SK-N-SH (cell line): ENCODE measurements at places on chromosomes 11 and 22.
A peak's percentile ranks its signal among the peaks of the same experiment; 100 is the strongest.

DNA sequence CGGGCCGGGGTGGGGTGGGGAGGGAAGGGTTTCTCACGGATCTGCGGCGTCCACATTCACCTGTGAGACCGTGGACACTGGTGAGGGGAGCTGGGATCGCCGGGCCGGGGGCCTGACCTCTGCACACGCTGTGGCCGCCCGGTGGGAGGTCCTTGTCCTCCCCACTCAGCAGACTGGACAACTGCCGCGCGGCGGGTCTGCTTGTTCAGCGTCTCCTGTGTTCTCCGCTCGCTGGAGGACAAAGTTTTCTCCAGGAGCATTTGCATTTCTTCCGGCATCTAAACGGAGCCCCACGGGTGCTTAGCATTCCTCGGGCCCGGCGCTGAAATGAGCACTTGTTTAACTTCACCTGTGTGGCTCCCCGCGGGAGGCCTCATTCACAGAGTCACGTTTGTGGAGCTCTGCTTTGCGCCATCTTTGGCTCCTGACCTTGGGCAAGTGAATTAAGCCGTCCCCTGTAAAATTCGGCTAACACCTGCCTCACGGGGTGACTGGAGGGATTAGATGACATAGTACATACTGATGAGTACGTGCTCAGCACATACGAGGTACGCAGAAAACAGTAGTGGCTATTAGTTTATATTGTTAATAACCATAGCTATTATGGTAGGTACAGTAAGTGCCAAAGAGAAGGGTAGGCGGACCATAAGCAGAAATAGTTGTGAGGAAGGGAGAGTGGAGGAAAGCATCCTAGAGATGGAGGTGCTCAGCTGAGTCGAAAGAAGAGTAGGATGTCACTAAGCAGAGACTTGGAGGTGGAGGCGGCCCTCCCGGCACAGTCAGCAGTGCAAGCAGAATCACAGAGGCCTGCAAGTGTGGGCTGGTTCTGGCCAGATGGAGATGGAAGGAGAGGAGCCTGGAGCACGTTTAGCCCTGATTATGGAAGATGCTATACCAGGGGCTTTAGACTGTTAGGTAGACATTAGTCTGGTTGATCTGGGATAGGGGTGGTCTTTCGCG is 885 bp downstream of the TRMU start:
- peak; percentile 65 for DNase-seq

DNA sequence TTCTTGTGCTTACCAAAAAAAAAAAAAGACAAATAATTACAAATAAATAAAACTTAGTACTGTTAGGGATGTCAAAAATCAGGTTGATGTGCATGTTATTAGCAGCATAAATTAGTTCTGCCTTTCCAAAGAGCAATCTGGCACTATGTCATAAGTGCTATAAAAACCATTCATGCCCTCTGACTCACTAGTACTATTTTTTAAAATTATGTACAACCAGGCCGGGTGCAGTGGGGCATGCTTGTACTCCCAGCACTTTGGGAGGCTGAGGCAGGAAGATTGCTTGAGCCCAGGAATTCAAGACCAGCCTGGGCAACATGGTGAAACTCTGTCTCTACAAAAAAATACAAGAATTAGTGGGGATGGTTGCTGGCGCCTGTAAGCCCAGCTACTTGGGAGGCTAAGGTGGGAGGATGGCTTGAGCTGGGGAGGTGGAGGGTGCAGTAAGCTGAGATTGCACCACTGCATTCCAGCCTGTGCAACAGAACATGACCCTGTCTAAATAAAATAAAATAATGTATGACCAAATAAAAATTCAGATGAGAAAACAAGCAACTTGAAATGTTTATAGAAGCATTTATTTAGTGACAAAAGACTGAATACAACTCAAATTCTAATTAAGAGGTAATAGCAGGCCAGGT is 25.3 kb downstream of the UEVLD start:
- no peak for DNase-seq

DNA sequence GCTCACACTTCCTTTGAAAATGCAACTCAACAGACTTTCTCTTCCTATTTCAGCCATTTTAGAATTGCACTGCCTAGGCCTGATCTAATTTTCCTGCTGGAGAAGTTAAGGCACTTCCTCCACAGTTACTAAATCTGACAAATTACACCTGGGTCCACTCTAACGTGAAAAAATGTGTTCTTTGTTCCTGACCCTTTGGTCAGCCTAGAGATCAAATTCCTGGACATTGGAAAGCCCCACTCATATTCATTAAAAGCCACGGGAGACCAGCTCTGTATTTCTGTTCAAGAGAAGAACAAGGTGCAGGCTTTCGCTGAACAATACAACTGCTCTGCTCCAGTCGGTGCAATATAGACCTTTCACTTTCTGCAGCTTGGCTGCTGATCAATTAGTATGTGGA is 96.6 kb downstream of the MPPED2 start:
- DNase-seq = no peak

DNA sequence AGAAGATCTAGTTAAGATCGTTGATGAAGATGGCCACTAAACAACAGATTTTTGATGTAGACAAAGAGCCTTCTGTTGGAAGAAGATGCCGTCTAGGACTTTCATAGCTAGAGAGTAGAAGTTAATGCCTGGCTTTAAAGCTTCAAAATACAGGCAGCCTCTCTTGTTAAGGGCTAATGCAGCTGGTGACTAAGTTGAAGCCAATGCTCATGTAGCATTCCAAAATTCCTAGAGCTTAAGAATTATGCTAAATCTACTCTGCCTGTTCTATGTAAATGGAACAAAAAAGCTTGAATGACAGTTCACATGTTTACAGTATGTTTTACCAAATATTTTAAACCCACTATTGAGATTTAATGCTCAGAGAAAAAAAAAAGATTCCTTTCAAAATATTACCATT is 492.6 kb downstream of the CNTN5 start:
- no peak for DNase-seq

DNA sequence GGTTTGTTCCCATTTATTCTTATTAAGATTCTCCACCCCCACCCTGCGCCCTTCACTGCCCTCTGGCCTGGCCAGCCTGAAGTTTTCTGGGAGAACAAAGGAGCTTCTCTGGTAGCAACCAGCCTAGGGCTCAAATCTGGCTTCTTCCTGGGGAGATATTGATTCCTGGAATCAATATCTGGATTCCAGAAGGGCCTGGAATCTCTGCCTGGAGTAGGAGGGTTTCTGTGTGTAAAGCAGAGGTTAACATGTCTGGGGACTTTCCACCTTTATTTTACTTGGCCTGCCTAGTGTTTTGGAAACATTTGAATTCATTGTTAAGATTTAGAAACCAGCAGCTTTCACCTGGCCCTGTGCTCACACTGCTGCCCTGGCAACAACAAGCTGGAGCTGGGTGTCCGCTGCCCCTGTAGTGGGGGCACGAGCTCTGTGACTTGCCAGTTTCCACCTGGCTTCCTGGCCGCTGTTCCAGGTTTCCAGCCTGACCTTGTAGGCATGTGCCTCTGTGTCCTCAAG is 5.5 kb downstream of the C11orf91 start:
- DNase-seq = no peak

DNA sequence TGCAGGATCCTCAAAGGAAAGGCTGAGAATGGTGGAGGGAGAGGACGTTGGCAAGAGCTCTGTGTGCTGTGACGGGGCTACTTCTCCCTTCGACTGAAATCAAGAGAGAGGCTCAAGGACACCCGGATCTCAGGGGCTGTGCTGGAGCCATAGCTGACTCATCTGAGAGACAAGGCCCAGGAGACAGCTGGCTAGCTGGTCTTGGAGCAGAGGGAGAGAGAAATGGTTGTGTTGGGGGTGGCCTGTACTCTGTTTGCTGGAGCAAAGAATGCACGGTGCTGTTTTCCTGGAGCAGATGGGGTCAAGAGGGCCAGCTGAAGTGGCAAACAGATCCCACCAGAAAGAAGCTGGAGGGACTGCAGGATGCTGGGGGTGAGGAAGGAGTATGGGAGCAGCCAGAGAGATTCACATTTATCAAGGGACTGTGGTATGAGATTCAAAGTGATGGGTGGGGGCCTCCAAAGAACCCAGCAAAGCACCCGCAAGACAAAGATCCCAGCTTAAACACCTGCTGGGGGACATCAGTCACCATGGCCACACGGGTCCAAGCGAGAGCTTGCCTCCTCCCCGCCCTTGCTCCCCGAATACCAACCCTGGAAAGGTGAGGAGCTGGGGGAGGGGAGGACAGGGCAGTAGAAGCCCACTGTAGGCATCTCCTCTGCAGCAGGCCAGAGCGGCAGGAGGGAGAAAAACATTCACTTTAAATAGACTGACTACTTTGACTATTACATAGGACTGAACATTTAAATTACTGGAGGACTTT is 40.8 kb downstream of the MAP6 start:
- DNase-seq = no peak

DNA sequence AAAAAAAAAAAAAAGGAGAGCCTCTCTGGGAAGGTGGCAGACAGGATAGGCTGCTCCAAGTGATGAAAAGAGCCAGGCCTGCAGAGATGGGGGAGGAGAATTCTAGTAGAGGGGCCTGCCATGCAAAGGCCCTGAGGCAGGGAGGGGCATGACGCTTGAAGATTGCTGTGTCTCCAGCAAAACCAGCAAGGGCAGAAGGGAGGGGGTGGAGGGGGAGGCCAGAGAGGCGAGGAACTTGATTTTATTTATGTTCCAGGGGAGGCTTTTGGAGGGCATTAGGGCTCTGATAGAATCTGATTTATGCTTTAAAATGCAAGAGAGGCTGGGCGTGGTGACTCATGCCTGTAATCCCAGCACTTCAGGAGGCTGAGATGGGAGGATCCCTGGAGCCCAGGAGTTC is 16.7 kb upstream of the PACSIN2 start:
- DNase-seq = no peak

GRCh38 chr22:30906411-30906810 is 62.2 kb downstream of the MORC2 start:
- no peak for DNase-seq

- no peak for DNase-seq
Measured at GRCh38 chr11:68396516-68396915, 64.0 kb upstream of the PPP6R3 start.
